ENCODE measurements at places on chromosomes 12 and 14.

GRCh38 chr12:3170423-3171194 is 93.4 kb downstream of the TSPAN9 start:
- peak; percentile 89 for DNase-seq

GRCh38 chr14:38209572-38210557 is 2.2 kb downstream of the SSTR1 start:
- peak; percentile 38 for DNase-seq

GRCh38 chr14:20799892-20800544 is 2.6 kb downstream of the RNASE1 start:
- no peak for DNase-seq

DNA sequence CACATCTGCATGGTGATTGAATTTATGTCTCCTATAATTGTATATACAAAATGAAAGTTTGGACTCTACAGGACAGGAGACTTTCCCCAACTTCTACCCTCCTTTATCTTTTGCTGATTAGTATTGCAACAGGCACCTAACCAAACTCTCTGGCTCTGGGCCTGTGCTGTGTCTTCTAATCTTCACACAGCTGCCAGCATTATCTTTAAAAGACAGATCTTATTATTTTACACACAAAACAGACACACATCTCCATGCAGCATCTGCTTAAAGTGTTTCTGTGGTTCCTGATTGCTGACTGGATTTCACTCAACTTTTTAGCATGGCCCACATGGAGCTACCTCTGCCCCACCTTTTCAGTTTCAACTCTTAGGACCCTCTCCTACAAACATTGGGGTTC is 154.9 kb upstream of the PELI2 start:
- DNase-seq = no peak

- no peak for DNase-seq
Observed at GRCh38 chr12:132071040-132071810, 72.9 kb downstream of the DDX51 start.

DNA sequence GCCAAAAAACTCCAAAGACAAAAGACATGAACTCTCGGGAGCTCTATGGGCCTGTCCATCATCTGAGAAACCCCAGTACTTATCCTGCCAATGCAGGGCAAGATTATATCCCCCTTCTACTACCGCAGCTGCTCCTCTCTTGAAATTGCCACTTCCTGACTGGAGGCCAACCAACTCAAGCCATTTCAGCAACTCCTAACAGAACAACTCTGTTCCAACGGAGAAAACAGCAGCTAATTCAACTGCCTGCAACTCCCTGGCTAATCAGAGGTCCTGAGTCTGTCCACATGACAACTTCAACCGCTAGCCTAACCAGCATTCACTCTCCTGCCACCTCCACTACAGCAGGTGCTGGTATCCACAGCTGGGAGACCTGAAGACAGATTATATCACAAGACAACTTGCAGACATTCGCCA is 24.1 kb downstream of the CEP83 start:
- DNase-seq = no peak

- no peak for DNase-seq
Observed at GRCh38 chr12:130628304-130628703, 87.8 kb downstream of the RIMBP2 start.

DNA sequence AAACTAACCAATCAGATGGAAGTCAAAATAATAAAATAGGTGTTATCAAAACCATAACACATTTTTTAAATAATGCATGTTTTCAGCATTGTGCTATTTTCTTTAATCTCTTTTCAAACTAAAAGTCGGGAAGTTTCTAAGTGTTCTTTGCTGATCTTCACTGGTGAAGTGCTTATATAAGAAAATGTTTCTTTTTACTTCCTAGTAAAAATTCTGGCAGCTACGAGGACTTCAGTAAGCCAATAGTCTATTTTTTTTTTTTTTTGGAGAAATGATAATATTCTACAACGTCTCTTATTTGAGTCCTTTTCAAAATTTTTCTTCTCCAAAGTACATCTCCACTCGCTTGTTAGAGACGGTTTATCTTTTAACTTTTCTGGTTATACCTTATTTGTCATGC is 448.0 kb downstream of the SLC6A15 start:
- no peak for DNase-seq

- no peak for DNase-seq
Observed at GRCh38 chr14:59176765-59177164, 11.7 kb upstream of the DAAM1 start.

DNA sequence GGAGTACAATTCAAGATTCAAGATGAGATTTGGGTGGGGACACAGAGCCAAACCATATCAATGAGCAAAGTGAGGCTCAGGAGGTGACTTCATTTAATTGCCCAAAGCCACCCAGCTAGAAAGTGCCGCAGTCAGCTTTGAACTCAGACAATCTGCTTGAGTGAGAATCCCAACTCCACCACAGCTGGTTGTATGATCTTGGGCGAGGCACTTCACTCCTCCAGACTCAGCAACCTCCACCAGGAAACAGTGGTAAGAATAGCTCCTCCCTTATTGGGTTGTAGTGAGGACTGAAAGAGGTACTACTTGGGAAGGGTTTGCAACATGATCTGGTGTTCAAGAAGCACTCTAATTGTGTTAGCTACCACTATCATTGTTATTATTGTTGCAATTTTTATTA is 129.2 kb upstream of the RFLNA start:
- no peak for DNase-seq

- DNase-seq = peak; percentile 73
Observed at GRCh38 chr14:24307575-24308341, at the start of gene CIDEB. Gene CIDEB (minus strand): TSS chr14:24307977. CDS start chr14:24307858, 119 bp downstream.

DNA sequence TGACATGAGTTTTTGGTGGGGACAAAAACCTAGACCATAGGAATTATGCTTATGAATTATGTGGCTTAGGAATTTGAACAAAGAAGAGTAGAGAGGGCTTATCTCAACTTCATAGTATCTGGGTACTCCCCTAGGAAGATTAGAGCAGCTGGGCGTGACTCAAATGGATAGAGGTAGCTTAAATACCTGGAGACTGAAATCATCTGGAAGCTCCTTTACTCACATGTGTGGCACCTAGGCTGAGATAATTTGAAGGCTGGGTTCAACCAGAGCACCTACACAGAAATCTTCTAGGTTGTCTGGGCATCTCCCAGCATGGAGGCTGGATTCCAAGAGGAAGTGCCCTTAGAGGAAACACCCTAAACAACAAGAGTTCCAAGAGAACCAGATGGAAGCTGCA is 393.9 kb downstream of the ADAMTS20 start:
- no peak for DNase-seq
